ENCODE measurements at places on chromosomes 11 and 22.

DNA sequence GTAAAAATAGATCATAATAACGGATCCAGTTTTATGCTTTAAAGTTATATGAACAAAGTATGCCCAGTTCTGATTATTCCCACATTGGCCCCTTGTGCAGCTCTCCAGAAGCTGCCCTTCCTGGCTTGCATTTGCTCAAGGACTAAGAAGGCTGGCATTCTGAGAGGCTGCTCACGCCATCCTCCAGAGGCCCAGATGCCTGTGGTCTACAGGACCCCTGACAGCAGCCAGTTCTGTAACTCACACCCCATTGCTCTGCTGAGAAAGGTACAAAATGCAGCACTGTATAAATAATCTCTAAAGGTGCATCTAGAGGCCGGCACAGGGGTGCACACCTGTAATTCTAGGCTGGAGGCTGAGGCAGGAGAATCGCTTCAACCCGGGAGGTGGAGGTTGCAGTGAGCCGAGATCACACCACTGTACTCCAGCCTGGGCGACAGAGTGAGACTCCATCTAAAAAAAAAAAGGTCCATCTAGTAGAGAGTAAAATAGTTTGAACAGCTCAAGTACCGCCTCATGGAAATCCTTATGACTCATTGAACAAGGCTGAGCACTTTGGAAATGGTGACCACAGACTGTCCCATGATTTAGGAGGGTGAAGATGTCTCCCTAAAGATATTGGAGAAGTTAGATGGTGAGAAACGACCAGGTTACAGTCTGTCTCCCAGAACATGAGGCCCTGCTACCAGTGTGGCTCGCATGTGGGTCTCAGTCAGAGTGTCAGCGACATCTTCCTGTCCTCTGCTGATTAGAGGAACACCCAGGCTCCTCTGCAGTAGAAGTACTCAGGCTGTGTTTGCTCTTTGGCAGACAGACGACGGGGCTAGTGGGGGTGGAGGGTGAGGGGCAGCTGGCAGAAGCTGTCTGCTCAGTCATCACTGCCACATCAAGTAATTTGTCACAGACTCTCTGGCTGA is 56.3 kb downstream of the KREMEN1 start:
- DNase-seq = no peak

GRCh38 chr22:24693379-24693778 is 81.1 kb downstream of the PIWIL3 start:
- no peak for DNase-seq

- DNase-seq = no peak
Measured at GRCh38 chr11:26187639-26188038, 144.3 kb upstream of the ANO3 start.

- DNase-seq = no peak
Measured at GRCh38 chr11:100068116-100068515, 619.0 kb upstream of the ARHGAP42 start.

DNA sequence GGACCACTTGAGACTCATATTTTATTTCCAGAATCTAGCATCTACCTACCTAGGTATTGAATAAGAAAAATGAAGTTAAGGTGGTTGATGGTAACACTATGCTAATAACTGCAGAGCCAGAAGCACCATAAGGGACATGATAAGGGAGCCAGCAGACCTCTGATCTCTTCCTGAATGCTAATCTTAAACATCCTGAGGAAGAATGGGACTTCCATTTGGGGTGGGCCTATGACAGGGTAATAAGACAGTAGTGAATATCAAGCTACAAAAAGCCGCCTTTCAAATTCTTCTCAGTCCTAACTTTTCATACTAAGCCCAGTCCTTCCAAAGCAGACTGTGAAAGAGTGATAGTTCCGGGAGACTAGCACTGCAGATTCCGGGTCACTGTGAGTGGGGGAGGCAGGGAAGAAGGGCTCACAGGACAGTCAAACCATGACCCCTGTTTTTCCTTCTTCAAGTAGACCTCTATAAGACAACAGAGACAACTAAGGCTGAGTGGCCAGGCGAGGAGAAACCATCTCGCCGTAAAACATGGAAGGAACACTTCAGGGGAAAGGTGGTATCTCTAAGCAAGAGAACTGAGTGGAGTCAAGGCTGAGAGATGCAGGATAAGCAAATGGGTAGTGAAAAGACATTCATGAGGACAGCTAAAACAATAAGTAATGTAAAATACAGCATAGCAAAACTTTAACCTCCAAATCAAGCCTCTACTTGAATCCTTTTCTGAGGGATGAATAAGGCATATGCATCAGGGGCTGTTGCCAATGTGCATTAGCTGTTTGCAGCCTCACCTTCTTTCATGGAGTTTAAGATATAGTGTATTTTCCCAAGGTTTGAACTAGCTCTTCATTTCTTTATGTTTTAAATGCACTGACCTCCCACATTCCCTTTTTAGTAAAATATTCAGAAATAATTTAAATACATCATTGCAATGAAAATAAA is 2.1 kb downstream of the HBB start:
- no peak for DNase-seq

DNA sequence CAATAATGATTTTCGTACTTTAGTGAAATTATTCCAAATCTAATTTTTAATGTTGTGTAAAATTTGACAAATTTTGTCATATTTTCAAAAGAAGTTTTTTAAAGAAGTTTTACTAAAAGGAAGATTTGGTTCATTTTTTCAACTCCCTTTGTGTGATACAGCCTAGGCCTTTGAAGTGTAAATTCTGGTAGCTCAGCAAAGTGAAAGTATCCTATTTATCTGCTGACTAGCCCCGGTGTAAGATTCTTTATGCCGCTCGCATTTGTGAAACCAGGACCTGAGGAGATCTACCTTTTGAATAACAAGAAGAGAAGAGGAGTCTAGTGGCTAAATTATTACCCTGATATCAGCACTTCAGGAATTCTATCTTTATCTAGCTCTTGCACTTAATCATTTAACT is 177.4 kb downstream of the JRKL start:
- no peak for DNase-seq

DNA sequence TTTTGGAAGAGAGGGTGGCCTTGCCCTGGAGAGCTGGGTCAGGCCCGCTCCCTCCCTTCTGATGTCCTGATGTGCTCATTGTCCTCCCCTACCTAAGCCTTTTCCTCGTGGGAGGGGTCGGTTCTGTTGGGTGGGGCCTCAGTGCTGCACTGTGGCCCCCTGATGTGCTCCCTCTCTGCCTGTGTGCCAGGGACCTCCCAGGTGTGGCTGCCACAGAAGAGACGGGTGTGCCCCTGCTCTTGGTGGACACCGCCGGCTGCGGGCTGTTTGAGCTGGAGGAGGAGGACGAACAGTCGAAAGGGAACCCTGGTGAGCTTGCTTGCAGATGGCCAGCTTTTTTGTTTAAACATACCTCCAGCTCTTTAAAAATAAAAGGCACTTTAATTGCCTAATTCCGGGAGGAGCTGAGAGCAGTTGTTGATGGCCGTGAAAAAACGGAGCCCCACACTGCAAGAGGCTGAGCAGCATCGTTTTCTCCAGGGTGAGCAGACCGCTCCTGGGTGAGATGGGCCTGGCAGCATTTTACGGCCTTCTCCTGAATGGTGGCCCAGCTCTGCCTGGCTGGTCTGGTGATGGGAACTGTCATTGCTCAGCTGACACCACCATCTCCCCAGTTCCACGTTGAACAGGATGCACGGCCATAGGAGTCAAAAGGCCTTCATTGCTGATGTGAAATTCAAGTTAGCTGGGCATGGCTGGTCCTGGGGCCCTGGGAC is 30.1 kb downstream of the IGHMBP2 start:
- no peak for DNase-seq

- no peak for DNase-seq
Measured at GRCh38 chr11:43579919-43580276, 100.6 kb upstream of the HSD17B12 start.

DNA sequence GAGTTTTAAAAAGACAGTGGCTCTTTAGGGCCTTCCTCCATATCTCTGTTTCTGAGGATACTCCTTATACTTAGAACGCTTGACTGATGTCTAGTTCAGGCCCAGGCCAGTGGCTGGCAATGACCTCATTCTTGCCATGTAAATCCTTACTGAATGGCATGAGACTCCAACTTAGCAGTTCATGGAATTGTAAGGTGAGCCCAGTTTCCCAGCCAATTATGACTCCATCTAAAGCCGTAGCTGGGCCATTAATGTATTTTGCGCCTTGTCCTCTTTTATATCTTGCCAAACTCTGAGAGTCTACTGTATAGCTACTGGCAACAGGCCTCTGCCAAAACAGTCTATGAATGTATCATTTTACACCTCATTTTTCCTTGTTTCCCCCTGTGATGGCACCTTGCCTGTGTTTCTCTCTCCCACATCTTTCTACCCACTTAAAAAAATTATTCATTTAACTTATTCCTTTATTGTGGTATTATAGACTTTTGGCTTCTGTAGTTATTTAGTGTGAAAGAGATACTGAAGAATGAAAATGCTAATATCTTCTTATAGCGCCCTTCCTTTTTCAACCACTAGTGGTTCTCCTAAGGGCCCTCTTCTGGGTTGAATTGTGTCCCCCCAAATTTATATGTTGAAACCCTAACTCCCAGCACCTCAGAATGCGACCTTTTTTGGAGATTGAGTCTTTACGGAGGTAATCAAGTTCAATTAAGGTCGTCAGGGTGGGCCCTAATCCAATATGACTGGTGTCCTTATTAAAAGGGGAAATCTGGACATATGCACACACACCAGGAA is 67.4 kb downstream of the ZNRF3 start:
- no peak for DNase-seq

- DNase-seq = no peak
Measured at GRCh38 chr22:40193429-40194421, 16.0 kb downstream of the TNRC6B start.

GRCh38 chr11:8934742-8935488 is 2.2 kb upstream of the C11orf16 start:
- DNase-seq = no peak
